Spleen (tissue), 13 donors: ENCODE measurements at places on chromosomes 11 and 22. TPM values are rescaled to one million over a fixed set of nuclear protein-coding genes. Genes with fewer than 3 reads are reported as not detected.

GRCh38 chr11:18144243-18144642 lies 11.9 kb downstream of the MRGPRX3 start:
- DNase-seq = no peak
- H3K27me3 ChIP-seq = peaks cover 6% of the 10 kb centered on the region
- H3K36me3 ChIP-seq = no peaks in the 10 kb centered on the region

DNA sequence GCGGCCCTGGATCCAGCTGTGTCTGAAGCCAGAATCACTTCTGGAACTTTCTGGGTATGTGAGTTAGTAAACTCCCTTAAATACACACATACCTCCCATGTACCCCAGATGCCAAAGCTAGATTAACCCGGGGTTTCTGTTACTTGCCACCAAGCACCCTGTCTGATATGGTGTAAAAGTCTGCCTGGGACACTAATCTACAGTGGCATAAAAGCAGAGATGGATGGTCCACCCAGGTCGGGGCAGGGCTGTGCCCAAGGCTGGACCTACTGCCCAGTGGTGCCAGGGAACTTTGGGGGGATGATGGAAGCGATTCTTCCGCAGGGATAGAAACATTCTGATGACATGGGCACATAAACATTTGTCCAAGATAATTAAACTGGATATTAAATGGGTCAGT lies 12.7 kb downstream of the MRGPRF start:
- H3K27me3 ChIP-seq = no peaks in the 10 kb centered on the region
- H3K4me3 ChIP-seq = no peak overlapping the region
- peak; percentile 32 for DNase-seq
- peaks cover 8% of the 10 kb centered on the region for H3K4me1 ChIP-seq

Gene MUC2
- total RNA-seq = not detected

DNA sequence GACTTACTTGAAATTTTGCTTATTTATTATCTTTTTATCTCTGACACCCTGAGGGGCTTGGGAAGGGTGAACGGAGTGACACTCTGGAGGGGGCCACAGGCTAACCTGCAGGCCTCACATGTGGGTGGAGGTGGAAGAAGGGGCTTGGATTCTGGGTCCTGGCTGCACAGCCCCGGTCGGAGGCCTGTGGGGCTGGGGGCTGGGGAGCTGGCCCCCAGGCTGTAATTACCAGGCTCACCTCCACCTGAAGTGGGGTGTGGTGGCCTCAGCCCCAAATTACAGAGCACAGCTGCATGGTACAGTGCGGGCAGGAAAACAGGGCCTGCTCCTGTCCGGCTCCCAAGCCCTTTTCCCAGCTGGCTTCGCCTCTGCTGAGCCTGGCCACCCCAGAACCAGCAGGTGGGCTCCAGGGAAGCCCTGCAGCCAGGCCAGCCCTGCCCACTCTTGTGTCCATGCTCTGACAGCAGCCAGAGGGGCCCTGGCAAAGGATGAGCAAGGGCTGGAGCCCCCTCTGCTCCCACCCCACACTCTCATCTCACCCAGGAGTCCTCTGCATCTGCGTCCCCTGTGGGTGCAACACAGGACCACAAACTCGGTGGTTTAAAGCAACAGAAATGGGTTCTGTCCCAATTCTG lies 48.0 kb downstream of the IGF2 start:
- H3K4me1 ChIP-seq = no peaks in the 10 kb centered on the region
- H3K4me3 ChIP-seq = no peak overlapping the region
- no peak overlapping the region for H3K27ac ChIP-seq

DNA sequence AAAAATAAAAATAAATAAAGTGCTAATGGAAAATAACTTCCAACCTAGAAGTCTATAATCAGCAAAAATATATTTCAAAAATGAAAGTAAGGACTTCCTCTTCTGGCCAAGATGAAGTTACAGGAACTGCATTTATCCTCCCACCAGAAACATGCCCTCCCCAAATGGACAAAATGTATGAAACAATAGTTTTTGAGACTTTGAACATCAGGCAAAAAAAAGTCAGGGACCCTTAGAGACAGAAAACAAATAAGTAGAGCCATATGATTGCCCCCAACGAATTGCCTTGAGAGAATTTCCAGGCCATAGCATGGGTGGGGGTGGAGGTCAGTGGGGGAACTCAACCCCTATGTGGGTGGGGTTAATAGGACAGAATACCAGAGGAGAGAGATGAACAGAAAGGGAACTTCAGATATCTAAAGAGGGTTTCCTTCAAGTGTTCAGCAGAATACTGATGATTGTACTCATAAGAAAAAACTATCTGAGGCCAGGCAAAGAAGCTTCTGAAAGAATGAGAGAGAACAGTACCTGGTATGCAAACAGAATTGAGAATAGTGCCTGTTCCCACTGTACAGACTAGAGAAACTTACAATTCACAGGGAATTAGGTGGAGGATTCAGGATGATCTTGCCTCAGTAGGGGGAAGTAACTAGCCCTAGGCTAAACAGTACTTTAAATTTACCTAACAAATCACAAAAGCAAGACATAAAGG lies 26.6 kb upstream of the IL10RA start:
- no peaks in the 10 kb centered on the region for H3K4me1 ChIP-seq
- no peaks in the 10 kb centered on the region for H3K36me3 ChIP-seq
- no peak overlapping the region for H3K4me3 ChIP-seq
- H3K27me3 ChIP-seq = no peaks in the 10 kb centered on the region
- no peak for DNase-seq
- H3K27ac ChIP-seq = peak overlapping the region; percentile 70

Gene SLC5A1
- 0.95 TPM for total RNA-seq

DNA sequence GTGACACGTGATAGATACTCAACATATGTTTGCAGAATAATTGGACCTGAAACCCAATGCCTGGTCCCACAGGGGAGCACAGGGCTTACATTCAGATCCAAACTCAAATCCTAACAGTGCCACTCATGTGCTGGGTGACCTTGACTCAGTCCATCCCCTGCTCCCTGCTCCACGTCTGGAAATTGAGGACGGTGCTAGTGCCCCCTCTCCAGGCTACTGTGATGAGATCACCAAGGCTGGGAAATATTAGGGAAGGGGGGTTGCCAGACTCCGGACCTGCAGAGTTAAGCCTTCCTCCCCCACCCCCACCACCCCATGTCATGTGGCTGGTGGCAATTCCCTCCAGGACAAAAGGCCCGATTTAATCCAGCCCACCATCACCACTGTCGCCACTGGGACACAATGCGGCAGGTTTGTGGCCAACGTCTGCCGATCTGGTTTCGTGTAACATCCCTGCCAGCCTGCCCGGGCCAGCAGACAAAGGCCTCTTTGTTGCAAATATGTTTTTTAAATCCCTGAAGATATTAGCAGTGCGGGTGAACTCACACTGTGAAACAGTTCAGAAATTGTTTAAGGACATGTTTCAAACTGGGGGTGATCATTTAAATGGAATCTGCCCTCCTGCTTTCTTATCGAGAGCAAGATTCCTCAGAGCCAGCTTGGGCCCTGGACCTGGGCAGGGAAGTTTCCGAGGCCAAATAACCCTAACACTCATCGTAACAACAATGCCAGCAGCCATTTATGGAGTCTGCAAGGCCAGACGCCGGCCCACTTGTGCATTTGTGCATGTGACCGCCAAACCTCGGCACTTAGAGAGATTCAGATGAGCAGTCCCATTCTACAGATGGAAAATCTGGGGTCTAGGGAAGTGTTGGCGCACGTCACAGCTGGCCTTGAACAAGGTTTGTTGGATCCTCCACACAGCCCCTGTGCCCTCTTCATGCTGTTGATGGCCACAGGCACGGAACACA lies 19.6 kb upstream of the MN1 start:
- no peaks in the 10 kb centered on the region for H3K27me3 ChIP-seq
- DNase-seq = no peak
- H3K27ac ChIP-seq = no peak overlapping the region

DNA sequence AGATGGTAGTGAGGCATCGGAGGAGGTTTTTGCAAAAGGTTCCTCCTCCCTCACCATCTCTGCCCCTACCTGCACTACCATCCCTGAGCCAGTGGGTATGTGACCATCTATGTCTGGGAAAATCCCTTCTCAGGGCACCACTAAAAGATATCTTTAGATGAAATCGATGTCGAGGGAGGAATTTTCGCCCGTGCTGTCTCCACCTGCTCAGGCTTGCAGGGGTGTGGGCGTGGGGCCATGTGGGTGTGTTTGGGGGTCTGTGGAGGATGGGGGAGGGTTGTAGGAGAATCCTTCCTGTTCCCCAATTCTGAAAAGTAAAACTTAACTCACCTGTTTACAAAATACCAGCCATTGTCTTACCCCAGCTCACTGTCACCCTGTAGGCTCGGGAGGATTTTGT lies 12.4 kb downstream of the MPPED1 start:
- no peaks in the 10 kb centered on the region for H3K4me1 ChIP-seq
- no peak overlapping the region for H3K27ac ChIP-seq
- no peak overlapping the region for H3K4me3 ChIP-seq
- peaks cover 2% of the 10 kb centered on the region for H3K27me3 ChIP-seq

- no peaks in the 10 kb centered on the region for H3K27me3 ChIP-seq
- H3K4me1 ChIP-seq = no peaks in the 10 kb centered on the region
- no peak overlapping the region for H3K27ac ChIP-seq
- H3K4me3 ChIP-seq = no peak overlapping the region
Measured at GRCh38 chr11:119433358-119433725, 10.4 kb upstream of the THY1 start.

DNA sequence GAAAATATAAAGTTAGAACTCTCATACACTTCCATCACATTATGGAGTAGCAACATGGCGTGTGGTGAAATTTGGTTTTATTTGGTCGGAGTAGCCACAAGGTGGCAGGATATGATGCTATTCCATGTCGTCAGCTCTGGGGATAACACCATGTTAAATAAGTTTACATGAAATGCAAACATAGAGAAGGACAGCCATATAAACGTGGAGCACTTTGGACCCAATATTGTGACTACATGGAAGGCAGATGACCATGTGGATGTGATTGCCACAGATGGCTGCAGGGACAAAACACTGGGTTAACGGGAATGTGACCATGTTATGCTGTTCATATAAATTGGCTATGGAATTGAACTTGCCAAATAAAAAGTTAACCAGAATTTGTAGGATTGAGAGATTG lies 21.0 kb downstream of the OR5M11 start:
- H3K27me3 ChIP-seq = no peaks in the 10 kb centered on the region
- DNase-seq = no peak
- no peaks in the 10 kb centered on the region for H3K4me1 ChIP-seq
- no peaks in the 10 kb centered on the region for H3K36me3 ChIP-seq

DNA sequence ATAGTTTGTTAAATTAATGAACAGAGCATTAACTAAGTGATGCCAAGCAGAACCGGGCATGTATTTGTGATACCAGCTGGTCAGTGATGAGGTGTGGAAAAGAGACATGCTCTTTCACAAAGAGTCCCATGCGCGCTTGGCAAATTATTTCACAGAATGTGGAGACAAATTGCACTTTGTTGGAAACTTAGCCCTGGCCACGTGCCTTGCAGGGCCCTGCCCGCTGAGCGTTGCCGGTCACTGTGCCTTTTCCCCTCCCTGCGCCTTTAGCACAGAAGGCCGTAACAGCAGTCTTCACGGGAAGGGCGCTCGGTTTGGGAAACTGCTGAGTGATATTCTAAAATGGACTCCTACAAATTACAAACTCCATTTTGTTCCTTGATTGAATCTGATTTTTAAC lies 235.9 kb downstream of the TBC1D22A start:
- no peaks in the 10 kb centered on the region for H3K4me1 ChIP-seq
- no peak overlapping the region for H3K4me3 ChIP-seq
- H3K36me3 ChIP-seq = peaks cover 24% of the 10 kb centered on the region
- H3K27ac ChIP-seq = no peak overlapping the region
- no peaks in the 10 kb centered on the region for H3K27me3 ChIP-seq

Gene C11orf52
- 0.32 TPM for total RNA-seq

GRCh38 chr11:42528911-42529310 lies 782.9 kb upstream of the API5 start:
- DNase-seq = no peak
- no peaks in the 10 kb centered on the region for H3K4me1 ChIP-seq
- H3K27ac ChIP-seq = no peak overlapping the region

DNA sequence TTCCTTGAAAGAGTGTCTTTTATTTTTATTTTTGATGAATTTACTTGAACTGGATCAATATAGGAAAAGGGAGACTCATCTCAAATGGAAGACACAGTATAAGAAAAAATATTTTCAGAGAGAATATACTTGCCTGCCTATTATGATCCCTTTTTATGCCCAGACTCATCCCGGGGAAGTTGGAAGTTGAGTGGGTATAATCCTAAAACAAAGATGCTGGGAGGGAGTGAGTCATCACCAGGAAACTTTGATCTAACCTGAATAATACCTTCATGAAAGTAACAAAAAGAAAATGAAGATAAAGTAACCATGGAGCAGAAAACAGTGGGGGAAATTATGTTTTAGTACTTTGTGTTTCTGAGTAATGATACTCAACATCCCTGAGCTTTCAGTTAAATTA lies 1514.0 kb downstream of the FAM181B start:
- H3K27ac ChIP-seq = no peak overlapping the region
- H3K36me3 ChIP-seq = no peaks in the 10 kb centered on the region
- H3K4me1 ChIP-seq = no peaks in the 10 kb centered on the region
- DNase-seq = no peak
- no peaks in the 10 kb centered on the region for H3K27me3 ChIP-seq

Gene OR52I1
- not detected for total RNA-seq

- no peaks in the 10 kb centered on the region for H3K27me3 ChIP-seq
- H3K4me1 ChIP-seq = no peaks in the 10 kb centered on the region
- H3K27ac ChIP-seq = no peak overlapping the region
- H3K36me3 ChIP-seq = no peaks in the 10 kb centered on the region
- no peak overlapping the region for H3K4me3 ChIP-seq
- peak; percentile 77 for DNase-seq
Measured at GRCh38 chr11:1916986-1917522, 2.4 kb upstream of the TNNT3 start.

Gene TRAF6
- 19.3 TPM for total RNA-seq

GRCh38 chr11:125241104-125241503 lies 76.6 kb downstream of the PKNOX2 start:
- no peaks in the 10 kb centered on the region for H3K36me3 ChIP-seq
- no peaks in the 10 kb centered on the region for H3K27me3 ChIP-seq
- H3K4me3 ChIP-seq = no peak overlapping the region
- DNase-seq = no peak

DNA sequence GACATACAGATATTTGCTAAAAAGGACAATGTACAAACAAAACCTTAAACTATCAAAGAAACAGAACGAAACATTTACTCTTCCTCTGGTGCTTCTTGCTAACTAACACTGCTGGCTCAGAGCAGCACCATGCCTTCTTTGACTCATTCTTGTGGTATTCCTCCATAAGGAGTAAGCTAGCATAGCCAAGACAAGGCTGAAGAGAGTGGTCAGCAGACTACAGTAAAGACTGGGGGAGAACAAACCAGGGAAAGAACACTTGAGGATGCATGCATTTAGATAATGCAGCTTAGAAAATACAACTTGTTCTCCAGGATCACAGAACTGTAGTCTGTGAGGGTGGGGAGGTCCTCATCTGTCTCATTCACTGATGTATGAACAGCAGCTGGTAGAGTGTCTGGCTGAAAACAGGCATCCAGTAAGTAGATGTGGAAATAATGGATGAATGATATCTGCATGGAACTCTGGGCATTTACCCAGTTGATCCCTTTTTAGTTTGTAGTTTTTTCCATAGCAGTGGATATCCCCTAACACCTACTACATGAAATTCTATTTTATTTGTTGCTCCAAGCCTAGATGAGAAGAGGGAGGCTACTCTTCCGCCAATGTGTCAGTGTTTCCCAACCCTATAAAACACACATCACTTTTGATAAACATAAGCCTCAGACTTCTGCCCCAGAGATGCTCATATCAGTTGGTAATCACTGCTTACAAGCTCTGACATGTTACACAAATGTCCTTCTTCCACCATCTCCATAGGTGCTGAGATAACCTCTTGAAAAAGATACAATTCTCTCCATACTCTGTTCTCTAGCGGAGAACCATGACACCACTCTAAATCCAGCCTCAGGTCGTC lies 7.3 kb downstream of the SNX19 start:
- DNase-seq = no peak
- H3K27ac ChIP-seq = no peak overlapping the region
- no peaks in the 10 kb centered on the region for H3K27me3 ChIP-seq
- H3K36me3 ChIP-seq = peaks cover 64% of the 10 kb centered on the region

Gene GGTLC2
- not detected for total RNA-seq

Gene ABCG4
- not detected for total RNA-seq
